ENCODE measurements at places on chromosomes 5 and 9.

DNA sequence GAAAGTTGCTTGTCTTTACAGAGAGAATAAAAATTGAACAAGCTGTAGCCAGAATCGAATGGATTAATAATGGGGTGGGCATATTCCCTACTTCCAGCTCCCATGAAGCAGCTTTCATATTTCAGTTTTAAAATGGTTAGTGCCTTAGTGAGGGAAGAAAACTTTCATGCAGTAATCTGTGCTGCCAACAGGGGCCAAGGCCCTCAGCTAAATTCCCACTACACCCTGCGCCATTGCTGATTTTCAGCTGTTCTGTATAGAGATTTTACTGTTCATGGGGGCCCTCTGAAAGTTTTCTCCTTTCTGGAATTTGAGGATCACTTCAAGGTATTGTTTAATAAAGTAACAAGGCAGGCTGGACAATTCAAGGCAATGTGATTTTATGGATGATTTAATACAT lies 58.2 kb downstream of the CAST start:
- DNase-seq: no peak

GRCh38 chr9:33415501-33416038 lies 13.2 kb upstream of the AQP7 start:
- DNase-seq: peak; percentile 5

- DNase-seq: no peak
Observed at GRCh38 chr9:97591535-97591934, 41.6 kb downstream of the TSTD2 start.

GRCh38 chr9:87276851-87277261 lies 220.8 kb upstream of the DAPK1 start:
- DNase-seq: no peak

GRCh38 chr5:150143350-150144245 lies 12.0 kb downstream of the PDGFRB start:
- no peak for DNase-seq

DNA sequence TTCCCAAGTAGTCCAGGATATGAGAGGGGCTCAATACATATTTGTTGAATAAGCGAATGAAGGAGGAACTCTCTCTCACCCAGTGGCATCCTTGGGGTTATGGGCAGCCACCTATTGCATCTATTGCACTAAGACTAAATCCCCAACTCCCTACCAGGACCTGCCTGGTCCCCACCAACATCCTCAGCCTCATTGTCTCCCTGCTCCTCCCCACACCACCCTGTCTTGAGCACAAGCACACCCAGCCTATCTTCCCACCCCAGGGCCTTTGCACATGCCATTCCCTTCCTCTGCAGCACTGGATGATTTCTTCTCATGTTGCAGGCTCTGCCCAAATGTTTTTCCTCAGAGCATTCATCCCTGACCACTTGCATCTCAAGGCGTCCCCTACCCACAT lies 133.8 kb downstream of the BARX1 start:
- no peak for DNase-seq

DNA sequence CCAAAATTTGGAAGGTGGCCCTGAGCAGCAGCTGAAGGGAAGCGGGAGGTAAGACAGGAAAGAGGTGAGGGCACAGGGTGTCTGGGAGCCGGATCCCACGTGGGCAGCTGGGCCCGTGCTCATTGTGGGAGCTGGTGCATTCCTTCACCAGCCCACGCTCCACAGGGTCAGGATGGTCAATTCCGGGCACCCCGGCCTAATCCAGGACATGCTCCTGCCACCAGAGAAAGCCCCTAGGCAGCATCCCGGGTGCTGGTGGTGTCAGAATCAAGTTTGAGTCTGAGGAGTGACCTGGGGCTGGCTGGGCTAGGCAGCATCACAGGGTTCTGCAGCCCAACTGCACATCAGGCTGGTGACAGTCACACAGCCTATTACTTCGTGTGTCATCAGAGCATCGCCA lies 7.1 kb upstream of the PDCD6 start:
- no peak for DNase-seq

GRCh38 chr5:50855001-50855400 lies 188.6 kb downstream of the PARP8 start:
- no peak for DNase-seq

DNA sequence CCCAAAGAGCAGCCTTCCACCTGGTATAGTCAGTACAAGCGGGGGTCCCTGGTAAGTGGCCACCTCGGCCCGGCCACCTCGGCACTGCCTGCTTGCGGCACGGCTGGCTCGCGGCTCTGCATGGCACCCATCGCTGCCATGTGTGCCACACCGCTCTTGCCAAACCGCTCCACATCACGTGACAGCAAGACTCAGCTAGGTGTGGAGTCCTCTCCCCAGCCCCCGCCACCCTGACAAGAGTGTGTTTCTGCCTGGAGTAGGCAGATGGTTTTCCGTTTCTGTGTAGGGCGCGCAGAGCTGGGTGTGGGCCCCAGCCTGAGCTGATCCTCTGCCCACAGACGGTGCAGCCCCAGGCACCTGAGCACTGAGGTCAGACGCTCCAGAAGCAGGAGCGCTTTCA lies 50.5 kb upstream of the FCN2 start:
- no peak for DNase-seq

DNA sequence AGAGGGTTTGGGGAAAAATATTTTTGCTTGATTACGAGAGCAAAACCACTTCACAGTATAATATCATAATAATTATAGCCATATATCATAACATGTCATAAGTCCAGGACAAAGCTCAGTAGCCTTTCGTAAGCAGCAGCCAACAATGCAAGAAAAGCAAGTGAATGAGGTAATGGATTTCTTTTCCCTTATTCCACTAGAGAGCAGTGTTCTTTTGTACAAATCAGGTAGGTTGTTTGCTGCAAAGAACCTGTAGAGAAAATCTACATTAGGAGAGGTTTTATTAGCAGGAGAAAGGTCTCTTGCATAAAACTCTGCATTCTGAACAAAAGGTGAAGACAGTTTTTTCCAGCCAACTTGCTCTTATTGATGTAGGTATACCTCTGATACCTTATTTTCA lies 1033.4 kb downstream of the TLE4 start:
- no peak for DNase-seq

- DNase-seq: no peak
Observed at GRCh38 chr9:128007566-128008138, 26.9 kb upstream of the EEIG1 start.

GRCh38 chr5:78903353-78903752 lies 81.8 kb downstream of the ARSB start:
- no peak for DNase-seq

DNA sequence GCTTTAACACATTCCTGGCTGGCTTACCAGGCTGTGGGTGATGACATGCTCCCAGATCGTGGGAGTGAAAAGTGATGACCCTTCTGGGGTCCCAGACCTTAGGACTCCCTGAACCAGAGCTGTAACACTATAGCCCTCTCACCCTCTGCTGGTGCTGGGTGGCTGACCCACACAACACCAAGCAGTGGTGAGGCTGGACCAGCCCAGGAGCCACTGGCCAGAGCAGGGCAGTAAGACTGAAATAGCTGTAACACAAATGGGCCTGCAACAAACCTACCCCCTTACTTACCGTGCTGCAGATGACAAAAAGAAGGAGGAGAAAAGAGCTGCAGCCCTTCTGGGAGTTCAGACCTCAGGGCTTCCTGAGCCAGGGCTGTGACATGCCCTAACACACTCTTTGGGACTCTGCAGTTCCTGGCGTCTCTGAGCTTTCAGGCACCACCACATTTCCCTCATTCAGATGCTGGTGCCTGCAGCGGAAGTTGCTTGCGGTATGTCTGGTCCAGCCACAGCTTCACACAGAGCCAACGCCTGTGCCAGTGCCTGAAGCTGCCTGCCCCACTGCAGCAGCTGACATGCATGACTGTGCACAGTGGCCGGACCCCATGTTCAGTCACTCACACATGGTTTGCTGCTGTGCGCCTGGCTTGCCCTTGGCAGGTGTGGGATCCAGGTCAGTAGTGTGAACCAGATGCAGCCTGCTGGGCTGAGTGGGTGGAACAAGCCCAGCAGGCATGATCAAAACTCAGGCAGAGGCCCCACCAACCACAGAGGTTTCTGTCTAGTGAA lies 1247.4 kb downstream of the EFNA5 start:
- no peak for DNase-seq

GRCh38 chr9:110029429-110029955 lies 178.5 kb downstream of the C9orf152 start:
- DNase-seq: no peak

DNA sequence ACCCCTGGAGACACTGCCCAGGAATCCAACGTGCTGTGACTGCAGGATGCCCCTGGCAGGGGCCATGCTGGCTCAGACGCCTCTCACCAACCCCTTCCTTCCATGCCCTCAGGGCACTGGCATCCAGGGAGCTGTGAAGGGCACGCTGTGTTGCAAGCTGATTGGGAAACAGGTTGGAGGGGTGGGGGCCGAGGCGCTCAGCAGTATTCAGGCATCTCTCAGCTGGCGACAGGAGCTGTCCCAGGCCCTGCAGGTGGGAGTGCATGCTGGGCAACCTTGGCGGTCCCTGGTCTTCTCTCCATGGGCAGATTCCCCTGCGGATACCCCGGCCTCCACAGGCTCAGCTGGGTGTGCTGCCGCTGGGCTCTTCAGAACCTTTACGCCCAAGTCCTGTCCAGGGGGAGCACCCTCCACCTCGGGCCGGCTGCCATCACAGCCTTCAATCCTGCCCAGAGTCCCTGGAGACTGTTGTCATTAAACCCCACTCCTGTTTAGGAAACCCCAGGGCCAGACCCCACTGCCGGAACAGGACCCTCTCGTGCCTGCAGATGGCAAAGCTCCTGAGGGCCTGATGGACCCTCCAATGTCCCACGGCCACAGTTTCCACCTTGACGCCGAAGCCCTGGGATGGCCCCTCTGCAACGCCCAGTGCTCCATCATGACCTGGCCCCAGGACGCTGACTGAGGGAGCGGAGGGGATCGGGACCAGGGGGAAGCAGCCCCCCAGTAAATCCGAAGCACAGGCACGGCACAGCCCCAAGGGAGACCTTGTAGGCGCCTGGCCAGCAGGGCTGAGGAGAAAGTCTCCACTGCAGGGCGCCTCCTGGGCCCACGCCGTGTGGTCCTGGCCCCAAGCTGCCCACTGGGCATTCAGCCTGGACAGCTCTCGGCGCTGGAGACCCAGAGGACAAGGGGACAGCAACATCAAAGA lies 9.3 kb downstream of the TPPP start:
- DNase-seq: no peak

- DNase-seq: no peak
Observed at GRCh38 chr5:84260140-84260539, 124.5 kb downstream of the EDIL3 start.

DNA sequence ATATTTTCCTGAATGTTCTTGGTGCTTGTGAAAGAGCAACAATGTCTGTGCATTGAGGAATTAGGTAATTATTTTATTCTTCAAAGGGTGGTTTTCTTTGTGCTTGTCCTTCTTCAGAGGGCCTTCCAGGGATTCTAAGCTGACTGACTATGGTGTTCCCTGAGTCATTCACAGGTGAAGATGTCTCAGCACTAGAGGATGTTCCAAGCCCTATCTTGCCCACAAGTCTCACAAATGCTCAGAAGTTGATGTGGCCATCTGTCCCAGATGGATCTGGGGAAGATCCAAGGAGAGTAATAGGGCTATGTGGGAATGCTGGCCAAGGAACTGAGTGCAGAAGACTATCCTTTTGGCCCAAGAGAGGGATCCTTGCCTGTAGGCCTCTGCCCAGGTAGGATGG lies 120.9 kb downstream of the ADAMTSL1 start:
- no peak for DNase-seq

- no peak for DNase-seq
Observed at GRCh38 chr5:54518818-54519508, 1.4 kb downstream of the SNX18 start.

DNA sequence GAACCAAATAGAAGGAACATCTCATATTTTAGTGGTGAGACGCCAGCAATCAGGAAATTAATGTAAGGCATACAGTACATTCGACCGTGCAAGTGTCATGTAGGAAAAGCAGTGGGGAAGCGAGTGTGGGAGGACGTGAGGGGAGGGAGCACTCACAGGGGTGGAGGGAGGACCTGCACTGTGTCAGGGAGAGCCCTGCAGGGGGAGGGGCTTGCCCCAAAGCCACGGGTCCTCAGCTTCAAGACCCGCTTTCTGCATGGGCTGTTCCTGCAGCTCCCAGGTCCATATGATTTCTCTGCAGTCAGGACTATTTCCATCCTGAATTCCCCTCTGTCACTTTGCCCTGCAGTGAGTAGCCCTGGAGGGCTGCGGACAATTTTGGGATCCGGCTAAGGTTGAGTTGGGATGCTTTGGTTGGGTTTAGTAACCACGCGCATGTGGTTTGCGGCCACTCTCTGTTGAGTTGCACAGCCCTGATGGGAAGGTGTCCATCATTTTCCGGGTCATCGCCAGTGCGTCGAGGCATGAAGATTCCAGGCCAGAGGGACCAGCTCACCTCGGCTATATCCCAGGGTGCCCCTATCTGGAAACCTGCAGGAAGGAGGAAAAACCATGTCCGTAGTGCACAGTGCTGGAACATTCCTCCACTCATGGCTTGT lies 61.9 kb downstream of the IRX1 start:
- no peak for DNase-seq

DNA sequence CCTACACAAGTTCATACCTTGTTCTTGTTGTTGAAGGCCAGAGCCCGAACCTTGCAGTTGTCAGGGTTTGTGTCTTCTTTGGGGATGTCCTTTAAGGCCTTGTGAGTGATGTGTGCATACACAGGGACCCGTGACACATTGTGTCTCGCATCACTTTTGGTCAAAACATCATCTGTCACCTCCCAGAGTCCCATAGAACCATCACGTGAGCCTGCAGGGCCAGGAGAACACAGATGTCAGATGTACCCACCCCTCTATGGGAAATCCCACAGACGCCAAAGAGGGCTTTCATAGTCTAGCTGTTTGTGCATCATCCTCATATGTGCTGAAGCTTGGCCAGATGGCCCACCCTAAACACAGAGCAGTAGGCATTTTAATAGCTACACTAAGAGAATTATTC lies 28.2 kb downstream of the DCAF12 start:
- no peak for DNase-seq

GRCh38 chr9:111148052-111149017 lies 110.1 kb upstream of the LPAR1 start:
- no peak for DNase-seq

DNA sequence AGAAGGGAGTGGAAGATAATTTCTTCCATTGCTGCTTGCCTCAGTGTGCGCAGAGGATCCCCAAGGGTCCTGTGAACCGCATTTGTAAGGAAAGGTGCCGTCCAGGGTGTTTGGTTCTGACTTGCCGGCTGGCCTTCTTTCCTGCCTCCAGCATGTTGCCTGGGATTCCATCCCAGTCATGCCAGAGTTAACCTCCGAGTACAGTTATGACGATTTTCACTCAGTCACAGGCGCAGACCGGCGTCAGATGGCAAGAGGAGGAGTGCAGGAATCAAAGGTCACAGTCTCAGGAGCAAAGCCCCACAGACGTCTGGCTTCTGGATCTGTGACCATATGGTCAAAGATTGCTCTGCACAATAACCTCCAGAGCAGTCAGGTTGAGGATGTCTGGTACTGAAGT lies 5.9 kb upstream of the GADD45G start:
- DNase-seq: no peak

All from cerebellar nuclear complex (tissue), 1 donor.